ENCODE measurements at places on chromosomes 3 and 15.

DNA sequence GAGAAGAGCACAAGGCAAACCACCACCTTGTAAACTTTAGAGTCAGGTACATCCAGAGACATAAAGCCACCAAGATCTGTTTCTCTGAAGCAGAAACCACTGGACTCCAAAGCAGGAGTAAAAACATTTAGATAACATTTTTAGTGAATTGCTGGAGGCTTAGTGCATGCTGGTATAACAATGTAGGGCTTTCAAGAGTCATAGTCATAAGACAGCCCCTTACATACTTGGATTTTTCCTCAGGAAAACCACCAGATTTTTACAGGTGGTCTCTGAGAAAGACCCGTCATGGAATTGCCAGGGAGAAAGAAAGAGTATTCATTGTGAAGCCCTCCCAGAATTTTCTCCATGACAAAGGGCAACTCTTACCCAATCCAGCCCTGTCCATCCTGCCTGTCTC is 434.5 kb upstream of the NAALADL2 start:
- no peak for DNase-seq

GRCh38 chr3:101042996-101043686 is 49.9 kb upstream of the ABI3BP start:
- DNase-seq, result no peak

DNA sequence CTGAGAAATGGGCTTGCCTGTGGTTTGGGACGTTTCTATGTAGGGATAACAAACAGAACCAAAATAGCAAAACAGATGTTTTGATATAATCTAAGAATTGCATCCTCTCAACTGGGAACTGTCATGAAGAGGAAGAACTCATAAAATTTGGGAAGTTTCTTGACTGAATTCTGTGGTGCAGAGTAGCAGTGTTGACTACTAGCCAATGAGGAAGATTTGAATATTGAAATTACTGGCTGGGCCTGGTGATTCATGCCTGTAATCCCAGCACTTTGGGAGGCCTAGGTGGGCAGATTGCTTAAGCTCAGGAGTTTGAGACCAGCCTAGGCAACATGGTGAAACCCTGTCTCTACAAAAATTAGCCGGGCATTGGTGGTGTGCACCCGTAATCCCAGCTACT is 42.2 kb downstream of the ZNF609 start:
- DNase-seq, result no peak

DNA sequence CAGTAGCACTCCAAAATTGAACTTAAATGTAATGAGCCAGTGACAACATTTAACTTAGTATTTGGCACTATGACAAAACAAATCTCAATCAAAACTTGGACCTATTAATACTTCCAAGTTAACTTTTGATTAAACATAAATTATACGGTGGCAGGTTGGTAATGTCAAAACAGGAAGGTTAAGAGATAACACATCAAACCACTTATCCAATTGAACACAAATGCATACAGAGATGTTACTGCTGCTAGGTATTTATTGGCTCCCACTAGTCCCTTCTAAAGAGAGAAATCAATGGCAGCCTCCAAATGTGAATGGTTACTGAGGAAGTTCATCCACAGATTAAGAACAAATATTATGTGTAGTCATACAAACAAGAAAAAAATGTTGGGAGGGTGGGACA is 1.8 kb downstream of the GSK3B start:
- no peak for DNase-seq

- no peak for DNase-seq
Measured at GRCh38 chr3:31823184-31823583, 157.9 kb downstream of the OSBPL10 start.

GRCh38 chr3:179373938-179374337 is 26.4 kb downstream of the MFN1 start:
- no peak for DNase-seq

DNA sequence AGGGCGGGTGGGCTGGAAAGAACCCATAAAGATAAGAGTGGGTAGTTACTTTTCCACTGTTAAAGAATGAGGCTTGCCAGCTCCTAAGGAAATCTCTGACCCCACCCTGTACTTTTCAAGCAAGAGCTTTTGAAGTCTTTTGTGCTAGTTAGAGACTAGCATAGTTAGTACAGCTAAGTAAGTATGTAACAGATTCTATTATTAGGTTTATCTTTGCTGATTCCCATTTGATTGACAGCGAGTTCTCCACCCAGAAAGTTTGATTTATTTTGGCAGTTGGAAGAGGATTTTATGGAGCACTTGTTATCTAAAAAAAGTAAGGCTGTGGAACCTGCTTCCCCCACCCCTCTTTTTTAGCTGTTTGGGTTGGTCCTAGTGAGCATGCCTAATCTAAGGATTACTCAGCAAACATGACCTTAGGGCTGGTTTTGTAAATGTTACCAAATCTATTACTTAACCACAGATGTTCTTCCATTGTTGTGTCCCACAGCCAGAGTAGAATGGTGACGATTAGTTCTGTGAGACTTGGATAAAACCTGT is 57.6 kb downstream of the FNDC3B start:
- DNase-seq, result peak; percentile 87

GRCh38 chr3:172034786-172035685 is 4.3 kb upstream of the FNDC3B start:
- no peak for DNase-seq

DNA sequence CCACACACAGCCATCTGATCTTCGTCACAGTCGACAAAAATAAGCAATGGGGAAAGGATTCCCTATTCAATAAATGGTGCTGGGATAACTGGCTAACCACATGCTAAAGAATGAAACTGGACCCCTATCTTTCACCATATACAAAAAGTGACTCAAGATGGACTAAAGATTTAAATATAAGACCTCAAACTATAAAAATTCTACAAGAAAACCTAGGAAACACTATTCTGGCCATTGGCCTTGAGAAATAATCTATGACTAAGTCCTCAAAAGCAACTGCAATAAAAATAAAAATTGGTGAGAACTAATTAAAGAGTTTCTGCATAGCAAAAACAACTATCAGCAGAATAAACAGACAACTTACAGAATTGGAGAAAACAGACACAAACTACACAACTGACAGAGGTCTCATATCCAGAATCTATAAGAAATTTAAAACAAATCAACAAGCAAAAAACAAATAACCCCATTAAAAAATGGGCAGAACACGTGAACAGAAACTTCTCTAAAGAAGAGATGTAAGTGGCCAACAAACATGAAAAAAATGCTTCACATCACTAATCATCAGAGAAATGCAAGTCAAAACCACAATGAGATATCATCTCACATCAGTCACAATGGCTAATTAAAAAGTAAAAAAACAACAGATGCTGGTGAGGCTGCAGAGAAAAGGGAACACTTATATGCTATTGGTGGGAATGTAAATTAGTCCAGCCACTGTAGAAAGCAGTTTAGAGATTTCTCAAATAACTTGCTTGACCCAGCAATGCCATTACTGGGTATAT is 104.0 kb downstream of the NR1I2 start:
- DNase-seq, result no peak

- DNase-seq, result no peak
Measured at GRCh38 chr3:8052659-8053058, 449.0 kb upstream of the LMCD1 start.

DNA sequence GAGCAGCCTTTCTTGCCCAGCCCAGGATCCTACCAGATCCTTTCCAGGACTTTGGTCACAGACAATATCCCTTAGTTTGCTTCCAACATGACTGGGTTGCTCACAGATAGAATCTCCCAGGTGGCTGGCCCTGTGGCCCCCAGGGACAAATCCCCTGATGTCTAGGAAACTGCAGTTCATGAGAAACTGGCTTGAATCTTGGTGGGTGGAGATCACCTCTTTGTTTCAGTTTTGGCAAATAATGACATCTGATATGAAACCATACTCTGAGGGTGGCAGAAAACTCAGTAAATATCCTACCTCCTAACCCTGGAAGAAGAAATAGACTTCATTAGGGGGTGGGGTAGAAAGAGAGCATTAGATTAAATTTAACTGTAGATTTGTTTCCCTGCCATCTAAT is 44.1 kb upstream of the PFN2 start:
- no peak for DNase-seq

DNA sequence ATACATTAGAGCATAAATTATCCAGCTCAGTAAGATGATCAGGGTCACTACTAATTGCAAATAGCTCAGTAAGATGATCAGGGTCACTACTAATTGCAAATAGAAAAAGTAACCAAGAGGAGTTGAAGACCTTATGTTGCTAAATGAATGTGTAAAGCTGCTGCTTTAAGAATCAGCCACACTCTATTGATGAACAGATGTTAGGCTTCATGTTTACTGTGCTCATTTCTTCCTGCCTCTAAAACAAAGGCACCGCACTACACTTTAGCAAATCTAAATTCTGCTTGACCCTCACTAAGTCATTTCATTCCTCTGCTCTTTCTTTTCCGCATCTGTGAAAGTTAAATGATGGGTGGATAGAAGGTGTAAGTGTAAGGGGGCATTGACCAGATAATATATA is 92.6 kb upstream of the PLSCR4 start:
- no peak for DNase-seq

- no peak for DNase-seq
Measured at GRCh38 chr15:57302640-57303257, 73.6 kb upstream of the CGNL1 start.

DNA sequence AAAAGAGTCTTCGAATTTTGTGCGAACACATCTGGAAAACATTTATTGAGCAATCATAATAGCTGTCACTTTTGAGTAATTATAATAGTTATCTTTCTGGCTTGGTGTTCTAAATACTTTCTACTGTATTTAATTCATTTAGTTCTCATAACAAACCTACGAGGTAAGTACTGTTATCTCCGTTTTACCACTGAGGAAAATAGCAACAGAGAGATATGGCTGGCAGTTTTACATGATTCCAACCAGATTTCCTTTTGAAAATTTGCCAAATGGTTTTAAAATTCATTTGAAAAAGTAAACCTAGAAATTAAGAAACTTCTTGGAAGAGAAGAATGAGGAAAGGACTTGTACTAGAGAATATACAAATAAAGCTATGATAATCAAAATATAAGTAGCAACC is 37.3 kb upstream of the MGA start:
- DNase-seq, result no peak

GRCh38 chr3:34407281-34407680 is 608.9 kb downstream of the PDCD6IP start:
- DNase-seq, result no peak

DNA sequence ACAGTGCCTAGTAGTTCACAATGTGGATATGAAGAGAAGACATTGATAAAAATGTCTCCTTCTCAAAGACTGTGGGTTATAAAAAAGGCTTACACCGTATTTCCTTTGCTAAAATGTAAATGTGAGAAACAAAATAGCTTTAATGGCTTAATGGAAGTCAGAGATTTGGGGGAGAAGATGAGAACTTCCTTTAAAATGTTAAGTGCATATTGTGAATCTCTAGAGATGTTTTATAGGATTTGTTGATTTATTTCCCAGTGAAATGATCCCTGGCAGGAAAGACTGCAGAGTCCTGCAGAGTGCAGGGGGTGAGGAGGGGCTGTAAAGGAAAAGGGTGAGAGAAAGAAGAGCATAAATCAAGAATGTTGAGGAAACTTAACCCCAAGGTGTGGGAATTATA is 305.1 kb downstream of the GAP43 start:
- no peak for DNase-seq

GRCh38 chr3:49659756-49660155 is 14.4 kb upstream of the APEH start:
- DNase-seq, result no peak

GRCh38 chr3:45858809-45859543 is 17.1 kb upstream of the LZTFL1 start:
- no peak for DNase-seq

- no peak for DNase-seq
Measured at GRCh38 chr3:168475704-168476103, 380.0 kb upstream of the GOLIM4 start.

DNA sequence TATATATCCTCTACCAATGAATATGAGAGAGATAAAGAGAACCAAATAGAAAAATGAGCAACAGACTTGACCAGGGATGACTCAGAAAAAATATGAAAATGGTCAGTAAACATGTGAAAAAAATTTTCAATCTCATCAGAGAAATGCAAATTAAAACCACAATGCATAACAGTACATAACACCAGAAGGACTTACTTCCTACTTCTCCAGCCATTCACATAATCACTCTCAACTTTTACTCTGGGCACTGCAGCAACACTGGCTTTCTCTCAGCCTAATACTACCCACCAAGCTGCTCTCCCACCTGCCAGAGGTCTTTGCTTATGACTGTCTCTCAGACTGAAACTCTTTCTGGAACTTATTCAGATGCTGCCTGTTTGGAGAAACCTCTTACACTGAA is 49.4 kb downstream of the DPH6 start:
- DNase-seq, result no peak

GRCh38 chr3:149848238-149848637 is 35.2 kb downstream of the RNF13 start:
- DNase-seq, result no peak

DNA sequence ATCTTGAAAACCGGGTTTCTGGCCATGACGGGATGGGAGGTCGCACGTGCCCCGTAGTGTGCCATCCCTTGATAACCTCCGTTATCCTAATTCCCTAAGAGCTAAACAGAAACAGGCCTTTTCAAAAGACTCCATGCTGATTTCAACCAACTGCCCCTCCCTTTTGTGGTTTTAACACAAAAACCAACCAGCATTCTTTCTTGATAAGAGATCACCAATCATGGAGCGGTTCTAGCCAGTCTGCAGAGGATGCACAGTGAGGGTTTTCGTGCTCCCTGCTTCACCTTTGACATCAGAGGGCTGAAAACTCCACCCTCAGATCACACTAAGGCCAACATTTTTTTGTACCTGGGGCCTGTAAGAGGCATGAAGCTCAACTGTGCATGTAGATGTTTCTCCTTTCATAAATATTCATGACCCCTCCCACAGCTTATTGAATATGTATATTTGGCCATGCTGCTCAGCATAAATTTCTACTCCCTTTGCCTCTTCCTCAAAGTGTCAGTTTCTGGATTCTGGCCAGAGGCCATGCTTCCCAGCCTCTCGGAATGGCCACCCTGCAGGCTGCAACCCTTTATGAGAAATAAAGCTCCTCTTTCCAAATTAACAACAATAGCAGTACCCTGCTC is 41.3 kb downstream of the FAM3D start:
- no peak for DNase-seq

- peak; percentile 44 for DNase-seq
Measured at GRCh38 chr3:29475854-29476253, 195.0 kb downstream of the RBMS3 start.

DNA sequence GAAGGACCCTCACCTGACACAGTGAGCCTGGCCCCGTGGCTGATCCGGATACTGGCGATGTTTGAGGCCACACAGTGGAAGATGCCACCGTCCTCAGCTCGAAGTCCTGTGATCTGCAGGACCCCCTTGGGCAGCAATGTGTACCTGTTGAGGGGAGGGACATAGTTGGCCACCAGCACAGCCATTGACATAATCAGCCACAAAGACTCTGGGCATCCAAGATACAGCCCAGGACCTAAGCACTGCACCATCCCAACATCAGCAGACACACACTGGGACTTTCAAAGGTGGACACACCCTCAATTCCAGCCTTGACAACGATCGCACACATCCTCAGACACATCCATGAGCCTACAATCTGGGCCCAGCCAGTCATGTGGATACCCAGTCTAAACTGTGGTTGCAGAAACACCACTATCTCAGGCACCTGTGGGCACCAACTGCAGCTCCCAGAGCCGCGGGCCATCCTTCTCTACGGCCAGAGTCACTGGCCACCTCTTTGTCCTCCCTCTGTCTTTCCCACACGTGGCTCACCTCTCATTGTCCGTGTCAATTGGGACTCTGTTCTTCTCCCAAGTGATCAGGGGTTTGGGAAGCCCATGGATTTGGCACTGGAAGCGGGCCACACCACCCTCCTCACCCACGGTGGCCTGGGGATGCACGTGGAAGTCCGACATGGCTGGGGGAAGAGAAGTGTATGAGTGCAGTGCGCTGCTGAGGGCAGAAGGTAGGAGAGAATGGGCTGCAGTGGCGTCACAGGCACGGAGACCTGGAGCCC is 31.0 kb downstream of the RNU5B-1 start:
- DNase-seq, result no peak
